ENCODE measurements at places on chromosomes 4 and X.
A peak's percentile ranks its signal among the peaks of the same experiment; 100 is the strongest.

DNA sequence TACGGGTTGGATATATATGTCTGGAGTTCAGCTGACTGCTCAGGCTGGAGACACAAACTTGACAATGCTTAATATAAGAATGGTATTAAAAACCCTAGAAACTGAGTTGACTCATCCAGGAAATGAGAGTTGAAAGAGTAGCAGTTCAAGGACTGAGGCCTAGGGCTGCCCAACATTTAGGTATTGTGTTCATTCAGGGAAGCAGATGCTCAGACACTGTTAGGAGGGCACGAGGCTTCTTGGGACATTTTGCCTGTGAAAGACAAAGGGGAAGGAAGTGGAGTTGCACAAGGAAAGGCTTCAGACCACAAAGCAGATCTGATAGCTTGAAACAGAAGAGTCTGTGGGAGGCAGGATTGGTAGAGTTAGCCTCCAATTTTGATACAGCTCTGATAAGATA, 52.0 kb upstream of the HS3ST1 start:
- no peak for DNase-seq

DNA sequence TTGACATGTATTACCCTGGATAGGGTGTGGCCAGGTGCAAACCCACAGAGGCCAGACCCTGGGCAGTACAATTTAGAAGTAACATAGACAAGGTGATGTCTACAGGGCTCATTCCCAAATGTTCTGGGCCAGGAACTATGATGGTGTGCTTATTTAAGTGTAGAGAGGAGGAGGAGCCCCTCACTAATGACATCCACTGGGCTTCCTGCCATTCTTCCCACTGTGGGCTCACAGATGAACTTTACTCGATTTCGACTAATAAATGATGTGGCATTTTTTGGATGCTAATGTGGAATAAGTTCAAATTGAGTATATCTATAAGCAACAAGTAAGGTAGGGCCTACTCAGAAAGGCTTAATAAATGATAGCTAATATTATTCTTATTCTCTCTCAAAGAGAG, 280.9 kb upstream of the BOD1L1 start:
- no peak for DNase-seq

- DNase-seq: no peak
Measured at GRCh38 chr4:154692304-154692818, 51.4 kb upstream of the LRAT start.

DNA sequence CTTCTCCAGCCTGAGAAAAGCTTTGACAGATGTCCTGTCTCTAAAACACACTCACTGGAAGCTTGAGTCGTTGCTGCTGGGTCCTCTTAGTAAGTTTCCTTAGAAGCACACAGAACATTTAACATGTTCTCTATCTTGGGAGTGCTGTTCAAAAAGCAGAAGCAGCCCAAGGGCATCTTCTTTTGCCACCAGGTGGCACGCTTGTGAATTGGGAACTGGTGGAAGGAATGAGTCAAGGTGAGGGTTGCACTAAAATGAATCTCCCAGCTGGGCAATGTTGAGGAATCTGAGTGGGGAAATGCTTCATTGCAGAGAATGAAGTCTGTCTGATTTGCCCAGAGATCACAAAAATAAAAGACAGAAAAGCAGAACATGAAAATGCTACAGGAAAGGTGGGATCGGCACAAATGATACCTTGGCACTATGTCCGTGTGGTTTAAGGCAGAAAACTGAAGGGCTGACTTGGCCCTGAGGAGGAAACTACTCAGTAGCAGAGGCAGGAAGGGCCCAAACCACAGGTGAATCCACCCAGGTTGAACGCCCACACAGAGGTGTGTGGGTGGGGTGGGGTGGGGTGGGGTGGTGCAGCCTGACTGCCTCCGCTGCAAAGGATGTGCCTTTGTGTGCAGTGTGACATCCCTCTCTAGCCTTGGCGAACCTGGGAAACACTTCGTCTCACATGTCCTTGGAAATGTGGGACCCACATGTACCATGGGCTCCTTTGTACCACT, 26.0 kb downstream of the KIT start:
- DNase-seq: no peak

- DNase-seq: peak; percentile 80
Measured at GRCh38 chrX:16484338-16484737, 165.6 kb upstream of the S100G start.

- no peak for DNase-seq
Measured at GRCh38 chr4:51840781-51841180, 2.2 kb upstream of the DCUN1D4 start.
